Bronchial epithelial cell (primary cell): ENCODE measurements at places on chromosomes 5 and 9.

- DNase-seq = no peak
These were observed 703.5 kb upstream of the RGMB start for GRCh38 chr5:98069876-98070512.

GRCh38 chr5:122757285-122757684 lies 17.6 kb upstream of the SNX2 start:
- no peak for DNase-seq

- no peak for DNase-seq
These were observed 139.9 kb downstream of the RFX3 start for GRCh38 chr9:3385871-3386270.

DNA sequence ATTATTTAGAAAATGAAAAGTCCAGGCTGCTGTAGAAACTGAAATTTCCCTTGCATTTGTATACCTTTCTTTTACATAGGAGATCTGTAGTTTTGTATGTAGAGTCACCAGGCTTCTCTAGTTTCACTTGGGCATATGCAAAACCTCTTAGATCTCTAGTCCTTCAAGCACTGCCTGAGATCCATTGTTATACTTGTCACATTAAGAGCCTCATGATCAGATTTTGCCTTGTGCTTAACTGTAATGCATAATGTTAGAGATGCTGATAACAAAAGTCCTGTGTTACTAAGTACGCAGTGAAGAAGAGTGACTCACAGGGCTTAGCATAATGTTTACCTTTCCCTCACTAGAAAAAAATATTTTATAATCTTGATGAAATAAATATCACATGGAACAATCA lies 250.2 kb downstream of the CYLC2 start:
- DNase-seq = peak; percentile 2

DNA sequence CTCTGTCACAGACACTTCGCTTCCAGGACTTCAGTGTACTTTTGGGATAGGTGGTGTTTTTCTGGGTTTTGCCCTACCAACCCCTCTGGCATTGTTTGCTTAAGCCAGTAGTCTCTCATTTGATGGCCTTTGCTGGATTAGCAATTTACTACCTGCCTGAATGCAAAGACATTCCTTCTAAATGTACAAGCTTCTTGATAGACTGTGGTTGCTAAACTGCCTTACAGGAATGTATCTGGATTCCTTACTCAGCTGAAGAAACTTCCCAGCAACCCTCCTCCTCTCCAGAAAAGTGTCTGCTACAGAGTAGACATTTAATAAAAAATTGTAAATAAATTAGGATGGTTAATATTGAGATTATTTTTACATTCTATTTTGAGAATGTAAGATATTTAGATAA lies 1916.7 kb downstream of the EFNA5 start:
- DNase-seq = no peak

GRCh38 chr5:84385705-84386104 lies 1.0 kb upstream of the EDIL3 start:
- no peak for DNase-seq

- DNase-seq = no peak
These were observed 4.1 kb upstream of the TOR1A start for GRCh38 chr9:129828051-129828450.

- DNase-seq = peak; percentile 39
These were observed 42.4 kb upstream of the TMC1 start for GRCh38 chr9:72478966-72479365.
